Stimulated activated CD4-positive, alpha-beta T cell treated with anti-CD3 and anti-CD28 coated beads, TNF-alpha, amount 100 ng/mL, for 48 hours (primary cell): ENCODE measurements at places on chromosomes 5 and 9.
A peak's percentile ranks its signal among the peaks of the same experiment; 100 is the strongest.

GRCh38 chr9:4826417-4827166, 33.8 kb downstream of the RCL1 start:
- DNase-seq, result no peak

- no peak for DNase-seq
Measured at GRCh38 chr9:34331196-34331595, 1.8 kb downstream of the NUDT2 start.

GRCh38 chr9:95981761-95982390, 106.4 kb downstream of the ERCC6L2 start:
- DNase-seq, result no peak

DNA sequence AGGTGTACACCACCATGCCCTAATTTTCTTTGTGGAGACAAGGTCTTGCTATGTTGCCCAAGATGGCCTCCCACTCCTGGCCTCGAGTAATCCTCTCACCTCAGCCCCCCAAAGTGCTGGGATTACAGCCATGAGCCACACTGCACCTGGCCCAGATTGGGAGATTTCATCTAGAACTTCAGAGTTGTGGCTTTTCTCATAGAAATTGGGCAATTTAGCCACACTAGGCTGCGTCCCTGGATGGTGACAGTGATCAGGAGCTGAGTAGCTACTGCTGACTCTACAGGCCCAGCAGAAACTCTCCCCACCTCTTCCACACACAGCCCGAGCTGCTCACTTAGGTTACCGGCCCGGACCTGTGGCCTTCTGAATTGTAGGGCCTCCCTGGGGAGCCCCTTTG, 7.7 kb downstream of the PFN3 start:
- no peak for DNase-seq

DNA sequence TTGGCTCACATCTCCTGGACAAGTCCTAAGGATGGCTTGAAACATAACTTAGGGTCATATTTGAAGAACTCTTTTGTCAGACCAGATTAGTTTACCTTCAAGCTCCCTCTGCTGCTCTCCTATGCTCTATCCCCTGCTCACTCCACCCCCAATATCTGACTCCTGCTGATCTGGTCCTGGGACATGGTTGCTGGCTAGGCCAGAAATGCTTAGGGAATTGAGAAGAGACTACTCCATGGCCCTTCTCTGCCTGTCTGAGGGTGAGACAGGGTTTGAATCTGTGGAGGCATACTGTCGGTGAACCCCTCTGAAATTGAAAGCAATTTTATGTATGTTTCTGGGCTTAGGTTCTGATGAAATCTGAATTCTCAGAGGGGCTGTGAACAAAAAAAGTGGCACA, 3.3 kb downstream of the OTULIN start:
- DNase-seq, result no peak

DNA sequence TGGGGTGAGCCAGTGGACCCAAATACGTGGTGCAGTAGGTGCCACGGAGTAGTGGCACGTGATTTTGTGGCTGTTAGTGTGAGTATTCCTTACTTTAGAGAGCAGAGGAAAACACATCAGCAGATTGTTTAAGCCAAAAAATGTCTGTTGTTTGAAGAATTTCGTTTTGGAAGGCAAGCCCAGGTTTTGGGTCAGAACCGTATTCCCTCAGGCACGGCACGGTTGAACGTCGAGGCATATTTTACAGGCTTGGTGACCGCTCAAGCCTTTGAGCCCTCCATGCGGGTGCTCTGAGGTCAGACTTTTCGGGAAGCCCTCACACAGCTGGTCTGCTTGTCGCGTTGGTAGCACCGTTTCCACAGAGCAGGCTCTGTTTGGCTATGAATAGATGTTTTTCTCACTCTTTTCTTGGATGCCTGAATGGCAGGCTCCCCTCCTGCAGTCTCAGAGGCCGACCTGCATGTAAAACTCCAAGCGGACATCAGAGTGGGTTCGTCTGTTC, 27.2 kb downstream of the NEK6 start:
- DNase-seq, result no peak

- DNase-seq, result no peak
Measured at GRCh38 chr5:158876263-158876942, 223.3 kb downstream of the EBF1 start.

- DNase-seq, result no peak
Measured at GRCh38 chr5:2714026-2714425, 37.5 kb downstream of the IRX2 start.

- no peak for DNase-seq
Measured at GRCh38 chr5:1103093-1103492, 8.8 kb downstream of the SLC12A7 start.

GRCh38 chr9:107274096-107274495, 9.0 kb upstream of the RAD23B start:
- no peak for DNase-seq

DNA sequence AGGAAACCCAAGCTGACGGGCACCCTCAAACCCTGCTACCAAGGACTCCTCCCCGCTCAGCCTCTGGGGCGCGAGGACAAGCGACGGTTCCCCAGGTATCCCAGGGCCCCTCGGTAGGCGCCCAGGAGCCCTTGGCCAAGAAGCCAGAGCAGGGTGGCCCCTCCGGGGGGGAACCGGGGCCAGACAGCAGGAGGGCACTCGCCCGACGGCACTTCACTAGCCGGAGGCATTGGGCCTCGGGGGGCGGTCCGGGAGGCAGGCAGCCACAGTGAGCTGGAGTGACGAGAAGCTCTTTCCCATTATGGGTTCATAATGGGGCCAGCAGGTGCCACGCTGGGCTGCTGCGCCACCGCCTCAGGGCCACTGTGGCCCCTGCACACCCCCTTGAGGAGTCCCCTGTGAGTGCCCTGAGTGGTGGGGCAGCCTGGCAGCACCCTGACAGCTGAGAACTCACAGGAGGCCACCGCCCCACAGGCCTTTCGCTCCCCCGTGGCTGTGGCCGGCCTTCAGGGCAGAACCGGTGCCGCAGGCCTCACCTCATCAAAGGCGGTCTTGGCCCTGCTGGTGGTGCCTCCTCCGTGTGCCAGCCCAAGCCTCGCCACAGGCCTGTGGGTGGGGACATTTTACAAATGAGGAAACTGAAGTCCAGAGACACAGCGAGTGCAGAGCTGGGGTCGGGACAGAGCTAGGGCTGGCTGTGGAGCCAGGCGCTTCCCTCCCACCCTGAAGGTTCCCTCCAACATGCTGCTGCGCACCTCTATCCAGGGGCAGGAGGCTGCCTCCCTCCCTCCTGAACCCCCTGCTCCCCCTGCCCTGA, 68.7 kb downstream of the PSMB7 start:
- no peak for DNase-seq

- DNase-seq, result no peak
Measured at GRCh38 chr5:154291917-154292316, 101.4 kb downstream of the GALNT10 start.

DNA sequence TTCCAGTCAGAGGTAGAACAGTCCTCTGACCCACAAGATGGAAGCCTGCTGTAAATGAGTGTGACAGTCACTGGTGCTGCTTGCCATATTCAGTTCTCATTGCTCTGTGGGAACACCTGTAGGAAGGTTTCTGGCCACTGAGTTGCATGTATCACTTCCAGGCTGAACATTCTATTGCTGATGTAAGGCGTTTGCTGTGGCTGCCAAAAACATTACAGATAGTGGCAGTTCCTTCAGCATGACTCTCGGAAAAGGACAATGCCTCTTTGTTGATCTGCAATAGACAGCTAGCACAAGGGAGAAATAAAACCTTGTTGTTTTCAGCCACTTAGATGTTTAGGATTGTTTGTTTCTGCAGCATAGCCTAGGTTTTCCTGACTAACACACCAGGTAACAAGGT, 217.2 kb downstream of the AGTPBP1 start:
- no peak for DNase-seq

DNA sequence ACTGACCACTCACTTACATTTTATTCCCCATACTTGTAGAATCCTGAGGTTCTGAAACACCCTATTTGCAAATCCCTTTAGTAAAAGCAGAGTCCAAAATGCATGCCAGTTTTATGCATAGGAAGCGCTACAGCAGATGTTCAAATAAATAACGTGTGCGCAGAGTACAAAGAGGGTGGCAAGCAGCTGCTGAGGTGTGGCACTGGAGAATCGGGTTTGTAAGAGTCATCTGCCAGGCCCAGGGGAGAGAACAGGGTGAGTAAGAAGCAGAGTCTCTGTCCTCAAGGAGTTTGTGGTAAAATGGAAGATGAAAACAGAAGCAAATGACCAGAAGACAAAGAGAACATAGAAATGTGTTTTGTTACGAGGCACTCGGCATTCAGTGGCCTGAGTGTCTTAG, 288.8 kb downstream of the GLIS3 start:
- no peak for DNase-seq

- DNase-seq, result no peak
Measured at GRCh38 chr5:123810253-123810652, 298.3 kb downstream of the CSNK1G3 start.

DNA sequence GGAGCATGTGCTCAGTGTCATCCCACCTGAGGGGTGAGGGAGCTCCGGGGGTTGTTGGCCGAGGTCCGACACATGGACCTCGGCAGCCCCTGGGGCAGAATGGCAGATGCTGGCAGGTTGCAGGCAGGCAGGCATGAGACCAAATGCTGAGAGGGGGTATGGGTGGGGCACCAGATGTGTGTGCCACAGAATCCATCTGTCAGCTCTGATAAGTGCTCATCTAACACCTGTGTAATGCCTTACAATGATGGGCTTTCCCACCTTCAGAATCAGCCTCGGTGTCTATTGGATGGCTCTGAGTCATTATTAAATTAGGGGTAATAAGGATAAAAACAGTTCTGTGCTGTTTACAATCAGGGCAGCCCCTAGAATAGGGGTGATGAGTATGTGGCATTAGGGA, 73.1 kb upstream of the SAP30L start:
- DNase-seq, result no peak

DNA sequence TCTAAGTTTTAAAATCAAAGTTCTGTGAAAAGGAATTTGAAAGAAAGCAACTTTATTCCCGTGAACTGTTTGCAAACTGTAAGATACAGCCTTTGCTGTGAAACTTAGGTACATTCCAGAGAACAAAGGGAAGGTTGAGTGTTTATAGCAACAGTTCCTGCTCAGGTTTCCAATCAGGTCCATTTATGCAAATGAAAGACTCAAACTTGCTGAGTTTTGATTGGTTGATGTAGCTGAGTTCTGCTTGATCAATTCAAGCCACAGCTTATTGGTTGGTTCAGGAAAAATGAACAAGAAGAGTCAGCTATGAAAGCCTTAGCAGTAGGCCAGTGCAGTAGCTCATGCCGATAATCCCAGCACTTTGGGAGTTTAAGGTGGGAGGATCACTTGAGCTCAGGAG, 37.9 kb downstream of the SLC27A6 start:
- DNase-seq, result no peak

- DNase-seq, result no peak
Measured at GRCh38 chr9:6036391-6036790, 21.0 kb upstream of the RANBP6 start.

DNA sequence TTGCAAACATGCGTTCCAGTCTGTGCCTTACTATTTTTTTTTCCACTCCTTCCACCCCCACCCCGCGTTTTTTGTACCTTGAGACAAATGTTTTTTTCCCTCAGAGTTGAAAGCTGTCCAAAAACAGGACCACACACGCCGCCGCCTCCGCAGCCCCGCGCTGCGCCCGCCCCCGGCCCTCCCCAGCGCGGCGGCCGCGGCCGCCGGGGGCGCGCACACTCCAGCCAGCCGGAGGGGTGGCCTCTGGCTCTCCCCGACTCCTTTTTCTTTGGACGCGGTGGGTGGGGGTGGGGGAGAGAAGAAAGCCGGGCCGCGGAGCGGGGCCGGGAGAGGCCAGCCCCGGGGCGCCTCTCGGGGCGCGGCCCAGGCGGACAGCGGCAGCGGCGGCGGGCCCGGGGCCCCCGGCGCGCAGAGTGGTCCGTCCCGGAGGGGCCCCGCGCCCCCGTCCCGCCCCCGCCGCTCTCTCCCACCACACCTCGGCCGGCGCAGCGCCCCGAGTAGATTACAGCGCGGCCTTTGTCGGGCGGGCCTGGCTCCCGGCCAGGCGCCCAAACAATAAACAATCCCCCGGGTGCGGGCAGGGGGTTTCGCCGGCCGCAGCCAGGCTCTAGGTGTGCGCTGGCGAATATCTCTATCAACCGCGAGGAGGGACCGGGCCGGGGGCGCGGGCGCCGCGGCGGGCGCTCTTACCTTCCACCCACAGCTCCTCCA, 10.9 kb downstream of the PTCH1 start:
- no peak for DNase-seq

GRCh38 chr5:136023958-136024541, 4.7 kb upstream of the TGFBI start:
- DNase-seq, result no peak

DNA sequence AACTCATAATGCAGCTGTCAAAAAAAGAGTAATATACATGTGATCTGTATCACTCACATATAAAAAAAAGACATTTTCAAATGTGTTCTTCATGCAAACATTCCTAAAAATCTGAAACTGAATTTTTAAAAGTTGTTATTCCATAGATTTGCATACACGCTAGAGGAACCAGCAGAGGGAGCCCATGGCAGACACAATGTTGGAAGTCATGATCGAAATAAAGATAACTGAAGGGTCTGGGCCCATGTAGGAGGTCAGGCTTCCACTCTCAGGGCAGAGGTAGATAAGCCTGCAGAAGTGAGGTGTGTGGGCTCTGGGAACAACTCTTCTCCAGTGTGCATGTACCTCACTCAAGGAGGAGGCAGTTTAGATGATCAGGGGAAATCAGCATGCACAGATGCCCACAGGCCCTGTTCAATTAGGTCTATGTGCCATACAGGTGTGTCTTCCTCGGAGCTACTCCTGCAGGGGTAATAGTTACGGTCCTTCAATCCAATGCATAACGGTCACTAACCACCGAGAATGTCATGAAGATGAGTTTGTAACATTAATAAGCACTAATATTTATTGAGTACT, 208.6 kb downstream of the EPB41L4A start:
- DNase-seq, result no peak

DNA sequence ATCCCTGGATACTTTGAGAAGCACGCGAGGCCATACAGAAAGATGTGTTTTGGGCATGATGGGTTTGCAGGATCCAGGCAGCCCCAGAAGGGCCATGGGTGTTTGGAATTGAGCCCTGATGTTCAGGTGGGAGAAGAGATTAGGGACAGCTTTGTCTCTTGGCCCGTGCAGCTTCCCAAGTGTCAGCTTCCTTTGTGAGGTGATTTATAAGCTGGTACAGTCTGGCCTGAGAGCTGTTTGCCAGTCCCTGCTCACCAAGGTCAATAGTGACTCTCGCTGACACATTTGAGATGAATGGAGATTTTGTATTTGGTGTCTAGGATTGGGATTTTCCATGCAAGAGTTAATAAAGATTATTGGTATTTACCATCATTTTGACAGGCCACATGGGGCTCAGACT, 165.9 kb downstream of the ICE1 start:
- DNase-seq, result no peak

DNA sequence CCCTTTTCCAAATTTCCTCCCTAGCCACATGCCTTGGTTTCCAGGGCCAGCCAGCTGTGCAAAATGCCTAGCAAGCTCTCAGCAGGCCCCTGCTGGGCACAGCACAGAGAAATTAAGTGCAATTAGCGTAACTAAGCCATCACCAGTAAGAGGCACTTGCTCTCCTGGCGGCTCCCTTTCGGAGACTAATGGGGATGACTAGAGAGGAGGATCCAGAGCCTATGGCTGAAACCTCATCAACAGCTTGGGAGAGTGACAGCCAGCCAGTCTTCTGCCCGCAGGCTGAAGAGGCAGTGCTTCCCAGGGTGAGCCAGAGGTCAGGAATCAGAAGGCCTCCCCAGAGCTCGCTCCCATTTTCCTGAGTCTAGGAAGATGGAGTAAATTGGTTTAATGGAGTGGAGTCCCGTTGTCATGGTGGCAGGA, 108.4 kb downstream of the KCNIP1 start:
- DNase-seq, result no peak

- no peak for DNase-seq
Measured at GRCh38 chr5:58040846-58041245, 419.0 kb downstream of the PLK2 start.

- DNase-seq, result peak; percentile 57
Measured at GRCh38 chr5:132500931-132501628, 10.5 kb upstream of the IRF1 start.

- no peak for DNase-seq
Measured at GRCh38 chr5:75510836-75511434, 494 bp downstream of the CERT1 start.
